ENCODE measurements at places on chromosomes 4 and X.

- no peak for DNase-seq
These were observed 626 bp upstream of the FRAS1 start for GRCh38 chr4:78056265-78057129.

GRCh38 chr4:47715716-47716416 lies 122.0 kb downstream of the CORIN start:
- DNase-seq: no peak

GRCh38 chr4:133162941-133163340 lies 13.8 kb downstream of the PCDH10 start:
- no peak for DNase-seq

- DNase-seq: no peak
These were observed 43.6 kb downstream of the ZNF827 start for GRCh38 chr4:145895056-145895455.

DNA sequence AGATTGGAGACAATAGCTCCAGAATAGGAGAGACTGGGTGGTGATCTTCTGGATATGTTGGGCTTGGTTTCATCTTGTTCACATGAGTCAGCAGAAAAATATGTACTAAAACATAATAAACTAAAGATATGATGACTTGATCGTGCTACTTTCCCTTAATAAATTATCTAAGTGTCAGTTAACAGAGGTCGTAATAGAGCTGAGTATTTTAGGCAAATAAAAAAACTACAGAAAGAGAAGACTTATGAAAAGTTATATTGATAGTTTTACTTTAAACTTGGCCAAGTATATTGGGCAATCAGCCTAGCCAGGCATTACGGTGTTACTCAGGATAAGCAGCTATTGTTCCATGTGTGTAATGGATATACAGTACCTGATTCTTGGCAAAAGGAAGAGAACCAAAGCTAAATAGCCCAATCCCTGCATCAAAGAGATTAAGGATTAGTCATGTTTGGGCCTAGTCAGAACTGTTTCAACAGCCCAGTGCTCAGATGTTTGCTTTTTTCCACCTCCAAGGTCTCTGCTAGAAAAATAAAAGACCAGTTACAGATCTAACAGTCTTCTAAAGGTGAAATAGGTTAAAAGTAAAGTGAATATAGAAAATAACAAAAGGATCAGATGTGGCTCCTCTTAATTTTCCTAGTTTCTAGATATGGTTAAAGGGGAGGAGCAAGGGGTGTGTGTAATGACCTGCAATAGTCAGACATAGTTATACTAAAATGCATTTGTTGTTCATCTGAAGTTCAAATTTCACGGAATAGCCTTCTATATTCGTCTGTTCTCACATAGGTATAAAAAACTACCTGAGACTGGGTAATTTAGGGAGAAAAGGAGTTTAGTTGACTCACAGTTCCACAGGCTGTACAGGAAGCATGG lies 262.6 kb downstream of the ADGRL3 start:
- no peak for DNase-seq

- DNase-seq: no peak
These were observed 73.2 kb downstream of the PAK3 start for GRCh38 chrX:111169141-111169540.

DNA sequence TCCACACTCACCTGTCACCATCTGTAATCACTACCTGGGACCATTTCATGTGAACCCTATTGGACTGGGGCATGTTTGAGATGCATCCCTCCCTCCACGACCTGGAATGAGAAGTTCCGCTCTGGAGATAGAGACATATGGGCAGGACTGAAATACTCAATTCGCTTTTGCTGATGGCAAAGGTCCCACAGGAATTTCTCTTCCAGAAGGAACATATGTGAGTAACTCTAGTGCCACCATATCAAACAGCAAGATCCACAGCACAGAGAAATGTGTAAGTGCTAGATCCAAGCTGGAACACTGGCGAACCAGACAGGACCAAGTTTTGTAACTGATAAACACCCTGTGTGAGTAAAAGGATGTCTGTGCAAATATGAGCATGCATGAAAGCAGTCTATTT lies 43.9 kb downstream of the SEL1L3 start:
- DNase-seq: no peak

DNA sequence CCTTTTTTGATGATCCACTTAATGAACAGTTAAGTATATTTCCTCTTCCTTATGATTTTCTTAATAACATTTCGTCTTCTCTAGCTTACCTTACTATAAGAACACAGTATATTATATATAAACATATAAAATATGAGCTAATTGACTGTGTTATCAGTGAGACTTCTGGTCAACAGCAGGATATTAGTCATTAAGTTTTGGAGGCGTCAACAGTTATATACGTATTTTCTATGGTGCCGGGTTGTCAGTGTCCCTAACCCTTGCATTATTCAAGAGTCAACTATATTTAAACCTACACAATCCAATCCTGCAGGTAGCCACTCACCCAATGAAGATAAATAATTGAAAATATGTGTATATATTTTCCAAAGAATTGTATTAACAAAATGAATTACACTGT lies 88.0 kb downstream of the NR3C2 start:
- DNase-seq: no peak

DNA sequence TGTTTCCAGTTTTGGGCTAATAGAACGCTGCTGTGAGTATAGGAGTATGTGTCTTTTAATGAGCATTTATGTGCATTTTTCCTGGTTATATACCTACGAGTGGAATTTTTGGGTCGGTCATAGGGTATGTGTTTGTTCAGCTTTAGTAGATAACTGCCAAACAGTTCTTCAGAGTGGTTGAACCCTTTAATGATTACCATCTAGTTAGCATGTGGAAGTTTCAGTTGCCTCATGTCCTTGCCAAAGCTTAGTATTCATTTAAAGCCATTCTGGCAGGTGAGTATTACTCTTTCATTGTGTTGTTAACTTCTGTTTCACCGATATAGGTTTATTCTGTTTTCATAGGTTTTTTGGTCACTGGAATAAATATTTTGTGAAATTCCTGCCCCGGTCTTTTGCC lies 229.1 kb downstream of the ARHGAP10 start:
- no peak for DNase-seq

- no peak for DNase-seq
These were observed 9.2 kb upstream of the BMP3 start for GRCh38 chr4:81021142-81021944.

DNA sequence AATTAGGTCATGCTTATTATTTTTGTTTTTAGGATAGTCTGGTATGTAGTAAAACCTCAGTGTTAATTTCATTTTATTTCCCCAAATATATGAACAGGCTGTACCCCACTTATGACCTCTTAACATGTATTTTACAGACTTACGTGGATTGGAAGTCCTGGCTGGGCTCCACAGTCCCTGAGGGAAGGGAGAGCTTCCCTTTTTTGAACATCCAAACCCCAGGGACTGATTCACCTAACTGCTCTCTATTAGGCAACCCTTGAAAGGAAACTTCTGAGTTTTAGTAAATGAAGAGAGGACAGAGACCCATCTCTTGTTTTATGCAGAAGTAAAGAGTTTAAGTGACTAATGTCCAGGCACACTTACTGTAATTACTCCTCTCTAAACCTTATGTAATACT lies 233.1 kb upstream of the SPRY1 start:
- DNase-seq: no peak

DNA sequence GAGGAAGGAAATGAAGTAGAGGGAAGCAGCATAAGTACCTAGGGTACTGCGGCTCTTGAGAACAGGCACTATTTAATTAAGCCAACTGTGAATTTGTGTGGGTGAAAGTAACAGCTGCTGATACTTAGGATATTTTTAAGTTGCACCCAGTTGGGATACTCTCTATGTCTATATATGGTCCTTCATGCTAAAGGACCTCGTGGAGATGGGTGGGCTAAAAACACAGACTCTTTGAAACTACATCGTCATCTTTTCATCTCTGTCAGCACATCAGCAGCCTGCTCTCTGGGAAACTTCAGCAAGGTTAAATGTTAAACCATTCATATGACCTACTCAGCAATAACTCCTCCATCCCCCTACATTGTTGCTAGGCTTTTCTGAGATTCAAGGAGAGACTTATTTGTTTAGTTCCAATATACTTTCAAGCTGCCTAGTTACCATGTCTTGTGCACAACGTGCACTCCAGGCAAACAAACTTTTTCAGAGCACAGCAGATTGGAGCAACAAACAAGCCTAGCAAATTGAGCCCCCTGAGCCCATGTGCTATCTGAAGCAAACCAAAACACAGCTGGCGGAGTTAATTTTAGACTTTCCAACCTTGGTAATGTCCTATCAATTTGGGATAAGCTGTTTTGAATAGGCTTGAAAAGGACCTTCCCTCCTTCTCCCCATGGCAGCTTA lies 6.2 kb upstream of the MOB1B start:
- no peak for DNase-seq

GRCh38 chr4:122826079-122826527 lies 528 bp upstream of the FGF2 start:
- no peak for DNase-seq

DNA sequence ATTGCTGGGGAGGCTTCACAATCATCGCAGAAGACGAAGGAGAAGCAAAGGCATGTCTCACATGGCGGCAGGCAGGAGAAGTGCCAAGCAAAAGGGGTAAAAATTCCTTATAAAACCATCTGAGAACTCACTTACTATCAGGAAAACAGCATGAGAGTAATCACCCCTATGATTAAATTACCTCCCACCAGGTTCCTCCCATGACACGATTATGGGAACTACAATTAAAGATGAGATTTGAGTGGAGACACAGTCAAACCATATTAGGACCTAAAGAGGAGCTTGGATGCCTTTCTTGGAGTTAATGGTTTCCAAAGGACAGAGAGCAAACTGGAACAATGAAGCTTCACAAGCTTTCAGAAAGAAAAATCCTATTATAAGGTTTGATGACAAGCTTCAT lies 168.4 kb upstream of the SMARCAD1 start:
- no peak for DNase-seq

DNA sequence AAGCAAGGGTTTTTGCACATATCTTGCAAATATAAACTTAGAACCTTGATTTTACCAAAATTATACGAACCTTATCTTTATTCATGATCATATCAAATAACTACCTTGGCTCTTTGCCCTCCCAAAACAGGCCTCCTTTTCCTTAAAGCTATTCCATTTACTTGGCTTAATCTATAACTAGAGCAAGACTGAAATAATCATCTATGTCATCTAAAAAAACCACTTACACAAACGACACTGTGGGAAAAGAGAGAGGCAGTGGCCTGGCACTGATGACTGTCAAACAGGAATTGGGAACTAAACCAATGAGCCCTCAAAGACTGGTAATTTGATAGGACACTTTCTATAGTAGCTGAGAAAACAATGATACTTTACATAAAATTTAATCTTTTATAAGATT lies 11.7 kb upstream of the PTPN13 start:
- DNase-seq: no peak

DNA sequence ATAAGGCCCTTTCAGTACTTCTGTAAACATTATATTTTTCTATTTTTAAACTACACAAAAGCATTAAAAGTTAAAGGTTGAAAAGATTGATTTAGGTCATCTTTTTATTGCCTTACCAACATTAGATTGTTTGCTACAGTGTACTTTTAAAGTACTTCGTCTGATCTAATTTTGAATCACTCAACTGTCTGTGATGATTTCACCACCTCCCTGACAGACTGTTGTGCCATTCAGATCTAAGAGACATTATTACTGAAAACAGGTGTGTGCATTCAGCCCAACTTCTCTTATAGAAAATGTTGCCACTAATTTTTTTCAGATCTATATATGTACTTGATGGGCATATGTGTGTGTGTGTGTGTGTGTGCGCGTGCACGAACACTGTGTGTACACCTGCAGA lies 39.3 kb downstream of the GASK1B start:
- no peak for DNase-seq

DNA sequence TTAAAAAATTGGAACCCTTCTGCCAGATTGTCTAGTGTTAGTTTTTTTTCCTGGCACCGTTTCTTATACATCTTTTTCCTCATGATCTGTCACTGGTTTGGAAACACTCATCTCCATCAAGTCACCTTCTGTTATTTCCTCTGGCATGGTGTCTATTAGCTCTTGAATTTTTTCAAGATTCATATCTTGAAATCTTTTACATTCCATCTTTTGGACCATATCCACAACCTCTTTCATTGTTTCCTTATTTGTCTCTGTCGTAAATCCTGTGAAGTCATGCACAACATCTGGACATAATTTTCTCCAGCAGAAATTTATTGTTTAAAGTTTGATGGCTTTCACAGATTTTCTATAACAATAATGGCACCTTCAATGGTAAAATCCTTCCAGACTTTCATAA lies 10.2 kb upstream of the TMEM185A start:
- no peak for DNase-seq

- DNase-seq: no peak
These were observed 97.5 kb upstream of the STX18 start for GRCh38 chr4:4639370-4639769.

- DNase-seq: no peak
These were observed 40.8 kb upstream of the SOD3 start for GRCh38 chr4:24754571-24754970.

All from stimulated activated CD8-positive, alpha-beta memory T cell treated with anti-CD3 and anti-CD28 coated beads, Interleukin-15, amount 100 ng/mL, for 24 hours (primary cell).